Stimulated activated CD8-positive, alpha-beta memory T cell treated with anti-CD3 and anti-CD28 coated beads, Interleukin-4, amount 100 ng/mL, for 48 hours (primary cell): ENCODE measurements at places on chromosomes 3 and 15.

DNA sequence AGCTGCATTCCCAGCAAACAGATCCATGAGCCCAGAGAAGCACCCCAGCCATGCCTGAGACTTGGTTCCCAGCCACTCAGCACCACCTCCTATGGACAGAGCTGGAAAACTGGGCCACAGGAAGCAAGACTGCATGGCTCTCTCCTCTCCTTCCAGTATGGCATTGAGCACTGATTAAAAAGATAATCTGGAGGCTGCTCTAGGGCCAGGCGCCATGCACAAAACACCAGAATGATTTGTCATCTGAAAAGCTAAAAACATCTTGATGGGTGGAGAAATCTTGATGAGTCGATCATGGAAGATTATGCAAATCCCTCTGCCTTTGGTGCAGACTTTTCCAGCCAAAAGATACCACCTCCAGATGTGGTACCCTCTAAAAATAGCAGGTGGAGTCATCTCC is 62.7 kb upstream of the MRPS22 start:
- DNase-seq = no peak

- no peak for DNase-seq
Measured at GRCh38 chr3:30397030-30397429, 209.4 kb upstream of the TGFBR2 start.

- DNase-seq = no peak
Measured at GRCh38 chr3:42056840-42057239, 34.3 kb upstream of the TRAK1 start.

GRCh38 chr3:41853540-41854196 is 108.2 kb downstream of the ULK4 start:
- DNase-seq = no peak

GRCh38 chr3:66215106-66215505 is 5.7 kb upstream of the SLC25A26 start:
- no peak for DNase-seq

DNA sequence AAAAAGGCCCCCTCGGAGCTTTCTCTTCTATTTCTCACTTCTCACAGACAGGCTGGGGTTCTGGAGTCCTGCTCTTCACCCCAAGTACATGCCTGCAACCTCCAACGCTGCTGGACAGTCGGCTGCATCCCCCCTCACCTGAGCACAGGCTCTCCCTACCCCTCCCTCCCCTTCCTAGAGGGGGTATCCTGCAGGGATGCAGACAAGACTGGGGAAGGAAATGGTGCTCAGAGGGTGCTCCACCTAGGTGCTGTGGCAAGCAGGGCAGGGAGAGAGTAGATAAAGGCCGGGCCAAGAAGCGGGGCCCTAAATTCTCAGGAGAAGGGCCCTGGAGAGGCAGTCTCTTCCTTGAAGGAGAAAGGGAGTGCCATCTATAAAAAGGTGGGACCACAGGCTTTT is 7.0 kb upstream of the STRA6 start:
- DNase-seq = no peak

DNA sequence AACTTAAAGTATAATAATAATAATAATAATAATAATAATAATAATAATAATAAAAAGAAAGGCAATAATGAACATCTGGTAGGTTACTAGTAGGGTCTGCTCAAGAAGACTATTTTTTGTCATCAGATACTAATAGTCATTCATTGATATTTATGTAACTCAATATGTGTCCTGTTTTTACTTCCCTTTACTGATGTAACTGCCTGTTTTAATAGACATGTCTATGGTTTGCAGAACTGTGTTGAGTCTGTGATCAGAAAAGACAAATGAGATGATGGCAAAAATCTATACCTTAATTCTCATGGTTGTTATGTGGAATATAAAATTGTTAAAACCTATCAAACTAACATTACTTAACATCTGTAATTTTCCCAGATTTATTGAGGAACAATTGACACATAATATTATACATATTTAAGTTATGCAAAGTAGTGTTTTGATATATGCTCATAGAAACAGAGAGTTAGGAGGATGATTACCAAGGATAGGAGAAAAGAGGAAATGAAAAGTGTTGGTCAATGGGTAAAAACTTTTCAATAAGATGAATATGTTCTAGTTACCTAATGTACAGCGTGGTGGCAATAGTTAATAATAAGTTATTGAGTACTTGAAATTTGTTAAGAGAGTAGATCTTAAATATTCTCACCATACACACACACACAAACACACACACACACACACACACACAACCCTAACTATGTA is 699.4 kb downstream of the ZPLD1 start:
- DNase-seq = no peak

DNA sequence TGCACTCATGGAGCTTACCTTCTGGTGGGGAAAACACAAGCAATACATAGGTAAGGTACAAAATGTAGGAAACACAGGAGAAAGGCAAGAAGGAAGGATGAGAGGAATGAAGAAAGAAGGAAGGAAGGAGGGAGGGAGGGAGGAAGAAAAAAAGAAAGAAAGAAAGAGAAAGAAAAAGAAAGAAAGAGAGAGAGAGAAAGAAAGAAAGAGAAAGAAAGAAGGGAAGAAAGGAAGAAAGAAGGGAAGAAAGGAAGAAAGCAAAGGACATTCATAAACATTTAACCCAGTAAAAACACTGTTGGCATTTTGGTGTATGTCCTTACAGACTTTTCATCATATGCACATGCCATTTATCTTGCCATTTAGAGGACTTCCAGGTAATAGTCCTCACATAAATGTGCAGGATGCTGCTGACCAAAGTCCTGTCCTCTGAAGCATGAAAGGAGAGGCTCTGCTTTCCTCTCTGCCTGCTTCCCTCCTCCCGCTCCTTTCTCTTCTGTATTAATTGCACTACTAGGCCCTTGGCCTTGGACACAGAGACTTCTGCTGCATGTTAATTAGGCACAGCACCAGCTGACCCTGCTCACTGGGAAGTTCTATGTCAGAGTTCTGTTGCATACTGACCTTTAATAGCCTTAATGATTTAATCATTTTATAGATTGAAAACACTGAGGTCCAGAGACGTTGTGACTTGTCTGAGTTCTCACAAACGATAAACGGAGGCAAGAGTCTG is 29.7 kb upstream of the NDUFB4 start:
- DNase-seq = no peak

- DNase-seq = no peak
Measured at GRCh38 chr3:41345788-41346187, 146.5 kb downstream of the CTNNB1 start.

GRCh38 chr15:49265911-49266310 is 95.9 kb downstream of the GALK2 start:
- no peak for DNase-seq

- no peak for DNase-seq
Measured at GRCh38 chr15:65083262-65083701, 6.7 kb downstream of the KBTBD13 start.

- DNase-seq = no peak
Measured at GRCh38 chr3:170076715-170077238, 39.0 kb downstream of the GPR160 start.

DNA sequence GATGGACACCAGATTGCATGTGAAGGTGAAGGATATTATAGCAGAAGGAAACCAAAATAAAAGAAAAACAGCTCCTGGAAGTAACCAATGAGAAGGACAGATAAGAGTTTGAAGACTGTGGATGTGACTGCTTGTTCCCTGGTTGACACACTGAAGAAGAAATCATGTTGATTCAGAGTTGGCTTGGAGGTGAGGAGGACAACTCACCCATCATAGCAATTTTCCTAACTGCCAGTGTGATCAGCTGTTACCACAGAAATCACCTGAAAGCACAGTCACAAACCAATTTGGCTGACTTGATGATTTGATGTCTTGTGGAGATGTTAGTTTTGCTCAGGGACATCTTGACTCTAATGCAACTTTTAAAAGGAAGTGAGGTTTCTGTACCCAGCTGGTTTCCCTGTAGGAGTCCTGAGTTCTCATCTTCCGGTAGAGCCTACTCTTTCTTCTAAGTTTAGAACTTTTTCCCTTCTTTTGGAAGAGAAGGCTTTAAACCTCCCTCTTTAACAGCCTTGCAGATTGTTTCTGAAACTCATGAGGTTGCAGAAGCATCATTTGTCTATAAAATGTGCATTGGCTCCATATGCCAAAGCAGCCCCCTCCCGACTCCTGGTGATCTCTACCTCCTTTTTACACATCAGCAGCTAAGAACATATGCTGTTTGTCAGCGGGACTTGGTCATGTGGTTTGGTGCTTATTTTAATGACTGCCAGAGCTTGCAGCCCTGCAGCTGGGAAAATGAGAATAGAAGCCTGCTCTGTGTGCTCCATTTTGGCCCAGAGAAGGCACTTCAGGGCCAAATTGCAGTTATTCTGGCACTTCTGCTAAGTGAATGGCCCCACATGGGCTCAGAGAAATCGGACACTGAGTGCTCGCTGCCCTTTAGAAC is 10.3 kb downstream of the ATG7 start:
- no peak for DNase-seq

GRCh38 chr3:142287866-142288638 is 62.7 kb upstream of the GK5 start:
- DNase-seq = no peak

DNA sequence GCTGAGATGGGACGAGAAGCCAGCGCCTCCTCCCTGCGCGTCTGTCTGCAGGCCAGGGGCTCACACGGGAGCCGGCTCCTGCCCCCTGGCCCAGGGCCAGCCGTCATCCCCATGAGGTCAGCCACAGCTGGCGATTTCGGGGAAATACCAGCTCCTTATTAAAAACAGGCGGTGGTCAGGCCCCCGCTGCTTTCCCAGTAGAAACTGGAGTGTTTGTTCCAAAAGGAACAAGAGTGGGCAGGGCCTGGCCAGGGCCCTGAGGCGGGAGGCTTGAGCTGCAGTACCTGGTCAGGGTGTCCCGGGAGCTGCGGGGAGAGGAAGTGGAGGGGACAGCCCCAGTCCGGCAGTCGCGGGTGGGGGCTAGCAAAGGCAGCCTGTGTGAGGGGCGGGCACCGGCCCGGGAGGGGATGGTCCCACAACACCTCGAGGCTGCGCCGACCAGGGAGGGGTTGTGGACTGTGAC is 17.8 kb downstream of the MYL3 start:
- no peak for DNase-seq

DNA sequence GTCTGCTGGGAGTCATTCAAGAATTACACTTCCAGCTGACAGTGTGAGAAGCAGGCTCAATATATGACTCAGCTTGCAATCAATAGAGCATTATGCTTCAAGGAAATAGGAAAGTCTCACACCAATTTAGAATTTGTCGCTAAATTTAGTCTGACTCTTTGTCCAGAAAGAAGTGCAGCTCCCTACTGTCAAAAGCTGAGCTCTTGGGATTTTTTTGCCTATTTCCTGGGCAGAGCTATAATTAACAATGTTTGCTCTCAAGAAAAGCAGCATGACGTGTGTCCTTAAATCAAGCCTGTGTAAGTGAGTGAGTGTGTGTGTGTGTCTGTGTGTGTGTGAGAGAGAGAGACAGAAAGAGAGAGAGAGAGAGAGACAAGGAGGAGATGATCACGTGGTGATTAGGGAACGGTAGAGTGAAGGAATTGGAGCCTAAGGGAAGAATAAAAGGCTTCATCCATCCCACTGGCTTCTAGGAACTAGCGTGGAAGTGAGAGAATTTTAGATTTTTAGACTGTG is 16.4 kb upstream of the SLC35G2 start:
- no peak for DNase-seq

GRCh38 chr3:142468456-142468855 is 20.6 kb upstream of the XRN1 start:
- no peak for DNase-seq

GRCh38 chr15:95259965-95260364 is 1028.6 kb downstream of the MCTP2 start:
- no peak for DNase-seq

GRCh38 chr3:141426404-141427034 is 58.2 kb downstream of the ZBTB38 start:
- DNase-seq = no peak

DNA sequence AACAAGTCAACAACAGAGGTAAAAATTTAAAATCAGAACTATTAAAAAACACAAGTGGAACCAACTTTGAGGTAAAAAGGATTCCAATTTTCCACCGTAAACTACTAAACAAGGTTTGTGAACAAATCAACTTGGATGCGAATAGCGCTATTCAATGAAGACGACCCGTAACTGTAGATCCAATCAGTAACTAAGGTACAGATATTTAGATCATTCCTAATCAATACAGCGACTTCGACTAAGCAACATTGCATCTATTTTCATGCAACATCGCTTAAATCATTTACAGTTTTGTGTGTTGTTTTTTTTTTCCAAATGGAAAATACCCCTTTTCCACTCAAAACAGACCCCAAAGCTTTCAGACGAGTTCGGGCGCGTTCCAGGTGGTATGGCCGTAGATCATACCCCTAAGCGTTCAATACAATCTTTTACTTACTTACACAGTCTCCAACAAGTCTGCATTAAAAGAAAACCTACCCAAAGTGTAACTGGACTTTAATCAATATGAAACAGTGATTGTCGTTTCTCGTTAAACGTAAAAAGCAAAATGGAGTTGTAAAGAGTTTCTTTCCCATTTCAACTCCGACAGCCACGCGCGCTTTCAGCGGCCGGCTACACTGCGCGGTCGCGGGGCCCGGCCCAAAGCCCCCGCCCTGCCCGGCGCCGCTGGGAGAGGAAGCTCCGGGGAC is 786 bp downstream of the RHOA start:
- DNase-seq = no peak

DNA sequence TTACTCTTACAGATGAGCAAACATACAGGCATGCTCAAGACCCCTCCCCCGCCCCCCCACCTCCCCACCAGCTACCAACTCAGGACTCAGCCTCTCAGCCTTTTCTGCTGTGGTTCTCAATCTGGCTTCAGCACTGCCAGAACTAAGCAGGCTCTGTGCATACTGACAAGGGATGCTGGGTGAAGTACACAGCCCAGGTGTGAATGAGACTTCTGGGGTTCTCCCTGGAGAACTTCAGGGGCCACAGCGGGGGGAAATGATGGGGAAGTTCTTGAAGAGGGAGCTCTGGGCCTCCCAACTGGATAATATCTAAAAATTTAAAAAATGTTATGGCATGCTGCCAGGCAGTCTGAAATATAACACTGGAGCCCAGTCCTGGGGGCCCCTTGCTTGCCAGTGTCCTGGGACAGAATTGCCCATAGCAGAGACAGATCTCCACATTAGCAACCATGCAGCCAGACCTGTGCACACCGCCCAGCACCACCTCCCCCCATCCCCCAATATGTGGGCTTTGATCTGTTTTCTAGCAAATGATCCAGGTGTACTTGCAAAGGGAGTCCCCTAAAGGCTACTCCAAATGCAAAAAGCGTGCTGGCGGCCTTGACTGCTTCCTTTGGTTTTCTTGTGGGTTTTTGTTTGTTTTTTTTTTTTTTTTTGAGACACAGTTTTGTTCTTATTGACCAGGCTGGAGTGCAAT is 41.4 kb downstream of the PGPEP1L start:
- no peak for DNase-seq

DNA sequence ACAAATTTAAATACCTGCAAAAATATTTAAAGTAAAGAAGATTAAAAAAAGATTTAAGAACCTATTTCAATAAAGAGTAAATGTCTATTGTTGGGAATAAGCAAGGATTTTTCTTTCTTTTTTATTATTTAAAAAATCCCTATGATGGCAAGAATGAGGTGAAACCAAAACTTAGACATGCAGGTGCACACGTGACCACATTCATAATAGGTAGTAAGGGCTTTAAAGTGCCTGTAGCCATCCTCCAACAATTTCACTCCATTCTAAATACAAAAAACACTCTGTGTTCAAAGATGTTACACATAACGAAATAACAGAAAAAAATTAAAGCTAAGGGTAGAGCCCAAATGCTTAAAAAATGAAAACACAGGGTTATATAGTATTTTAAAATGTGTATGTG is 74.0 kb downstream of the FBN1 start:
- no peak for DNase-seq

GRCh38 chr15:46089467-46089935 is 454.7 kb downstream of the SQOR start:
- DNase-seq = no peak
